AG04449 (cell line): ENCODE measurements at places on chromosomes 3 and 15.

DNA sequence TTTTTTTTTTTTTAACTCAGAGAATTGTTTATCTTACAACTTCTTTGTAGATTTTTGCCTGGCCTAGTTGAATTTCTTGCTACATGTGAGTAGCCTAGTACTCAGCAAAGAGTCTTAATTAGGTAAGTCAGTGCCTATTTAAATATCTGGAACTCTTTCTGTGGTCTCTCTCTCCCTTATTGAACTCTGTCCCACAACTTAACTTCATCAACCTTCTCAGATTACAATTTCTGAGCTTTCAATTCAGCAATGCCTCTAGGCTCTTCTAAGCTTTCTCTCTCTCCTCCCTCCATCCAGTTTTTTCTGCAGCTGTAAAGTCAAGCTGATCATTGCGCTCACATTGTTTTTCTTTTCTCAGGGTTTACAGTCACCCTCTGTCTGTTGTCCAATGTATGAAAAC lies 517.6 kb upstream of the ROBO1 start:
- DNase-seq: no peak

DNA sequence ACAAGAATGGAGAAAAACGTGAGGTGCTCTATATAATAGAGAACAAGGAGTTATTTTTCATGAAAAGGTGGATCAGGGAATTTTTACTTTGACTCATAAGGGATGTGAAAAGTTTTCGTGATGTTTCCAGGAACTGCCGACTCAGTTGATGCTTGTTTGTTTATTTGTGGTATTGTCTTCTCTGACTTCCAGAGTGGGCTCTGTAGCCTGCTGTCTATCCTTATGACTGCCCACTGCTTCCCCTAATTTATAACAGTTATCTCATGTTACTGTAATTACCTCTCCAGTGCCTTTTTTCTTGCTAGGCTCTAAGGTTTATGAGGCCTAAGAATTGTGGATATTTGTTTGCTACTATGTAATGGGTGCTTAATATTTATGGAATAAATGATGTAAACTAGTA lies 12.3 kb downstream of the ARL13B start:
- no peak for DNase-seq

DNA sequence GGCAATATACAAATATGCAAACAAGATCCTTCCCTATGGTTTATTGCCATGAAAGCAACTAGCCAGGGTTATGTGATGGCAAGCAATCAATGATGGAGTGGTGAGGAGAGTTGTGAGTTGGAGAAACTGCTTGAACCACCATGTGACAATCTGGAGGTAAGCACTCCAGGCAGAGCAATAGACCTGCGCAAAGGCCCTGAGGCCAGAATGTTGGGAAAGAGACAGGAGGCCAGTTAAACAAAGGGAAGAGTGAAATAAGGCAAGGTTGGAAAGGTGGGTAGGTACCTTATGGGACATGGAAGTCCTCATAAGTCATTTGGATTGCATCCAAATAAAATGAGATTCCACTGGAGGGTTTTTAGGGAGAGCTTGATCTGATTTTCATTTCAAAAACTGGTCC lies 80.0 kb upstream of the WNT5A start:
- no peak for DNase-seq

GRCh38 chr15:63605036-63605435 lies 7.8 kb downstream of the FBXL22 start:
- no peak for DNase-seq

GRCh38 chr15:27683121-27683520 lies 416.0 kb downstream of the OCA2 start:
- no peak for DNase-seq

- DNase-seq: no peak
Measured at GRCh38 chr3:190586631-190587011, 72.7 kb downstream of the IL1RAP start.

GRCh38 chr15:63492541-63493077 lies 11.8 kb upstream of the USP3 start:
- no peak for DNase-seq

GRCh38 chr3:168273917-168274316 lies 178.2 kb upstream of the GOLIM4 start:
- DNase-seq: no peak

GRCh38 chr3:140051019-140051957 lies 116.3 kb downstream of the CLSTN2 start:
- no peak for DNase-seq

- no peak for DNase-seq
Measured at GRCh38 chr15:46461416-46461815, 826.6 kb downstream of the SQOR start.

- DNase-seq: no peak
Measured at GRCh38 chr15:58527573-58528187, 95.9 kb downstream of the LIPC start.

- DNase-seq: no peak
Measured at GRCh38 chr3:9397906-9398699, 688 bp downstream of the SETD5 start.

DNA sequence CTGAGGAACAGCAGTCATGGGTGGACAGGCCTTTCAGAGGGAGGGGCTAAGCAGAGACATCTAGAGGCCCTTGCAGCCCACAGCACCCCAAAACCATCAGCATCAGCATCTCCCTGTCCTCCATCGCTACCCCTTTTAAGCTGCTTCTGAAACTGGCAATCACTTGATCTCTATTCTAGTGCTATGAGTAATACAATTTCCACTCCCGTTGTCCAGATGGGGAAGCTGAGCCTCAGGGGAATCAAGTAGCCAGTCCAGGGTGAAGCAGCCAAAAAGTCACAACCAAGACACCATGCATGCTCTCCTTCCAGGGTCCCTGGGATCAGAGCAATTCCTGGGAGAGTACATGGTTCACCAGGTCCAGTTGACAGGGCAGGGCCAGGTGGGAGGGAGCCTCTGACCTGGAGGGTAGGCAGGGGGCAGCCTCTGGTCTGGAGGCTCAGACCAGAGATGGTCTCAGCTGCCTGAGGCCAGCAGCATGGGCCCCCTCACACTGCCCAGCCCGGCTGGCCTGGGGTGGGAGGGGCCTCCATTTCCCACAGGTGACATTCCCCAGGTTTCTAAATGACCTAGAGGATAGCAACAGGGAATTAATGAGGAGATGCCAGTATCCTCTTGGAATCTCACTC lies 30.0 kb downstream of the KLHL25 start:
- DNase-seq: no peak

GRCh38 chr3:150469931-150470740 lies 62.0 kb downstream of the TSC22D2 start:
- no peak for DNase-seq

- no peak for DNase-seq
Measured at GRCh38 chr15:48242015-48242414, 35.9 kb downstream of the SLC12A1 start.

DNA sequence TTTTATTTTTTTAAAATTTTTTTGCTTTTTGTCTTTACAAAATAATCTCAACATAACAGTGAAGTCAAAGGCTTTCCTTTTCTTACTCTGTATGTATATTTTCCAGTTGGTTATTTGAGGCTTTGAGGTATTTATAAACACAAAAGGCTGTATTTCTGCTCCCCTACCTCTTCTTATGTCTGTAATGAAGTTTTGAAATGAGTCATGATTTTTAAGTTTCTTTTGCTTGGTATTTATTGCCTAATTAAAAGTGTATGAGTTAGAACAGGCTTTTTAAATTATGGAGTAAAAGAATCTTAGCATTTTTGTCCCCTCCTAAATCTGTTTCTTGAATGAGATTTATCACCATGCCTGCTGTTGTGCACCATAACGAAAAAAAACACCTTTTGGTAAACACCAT lies 66.0 kb downstream of the DCUN1D1 start:
- DNase-seq: no peak

DNA sequence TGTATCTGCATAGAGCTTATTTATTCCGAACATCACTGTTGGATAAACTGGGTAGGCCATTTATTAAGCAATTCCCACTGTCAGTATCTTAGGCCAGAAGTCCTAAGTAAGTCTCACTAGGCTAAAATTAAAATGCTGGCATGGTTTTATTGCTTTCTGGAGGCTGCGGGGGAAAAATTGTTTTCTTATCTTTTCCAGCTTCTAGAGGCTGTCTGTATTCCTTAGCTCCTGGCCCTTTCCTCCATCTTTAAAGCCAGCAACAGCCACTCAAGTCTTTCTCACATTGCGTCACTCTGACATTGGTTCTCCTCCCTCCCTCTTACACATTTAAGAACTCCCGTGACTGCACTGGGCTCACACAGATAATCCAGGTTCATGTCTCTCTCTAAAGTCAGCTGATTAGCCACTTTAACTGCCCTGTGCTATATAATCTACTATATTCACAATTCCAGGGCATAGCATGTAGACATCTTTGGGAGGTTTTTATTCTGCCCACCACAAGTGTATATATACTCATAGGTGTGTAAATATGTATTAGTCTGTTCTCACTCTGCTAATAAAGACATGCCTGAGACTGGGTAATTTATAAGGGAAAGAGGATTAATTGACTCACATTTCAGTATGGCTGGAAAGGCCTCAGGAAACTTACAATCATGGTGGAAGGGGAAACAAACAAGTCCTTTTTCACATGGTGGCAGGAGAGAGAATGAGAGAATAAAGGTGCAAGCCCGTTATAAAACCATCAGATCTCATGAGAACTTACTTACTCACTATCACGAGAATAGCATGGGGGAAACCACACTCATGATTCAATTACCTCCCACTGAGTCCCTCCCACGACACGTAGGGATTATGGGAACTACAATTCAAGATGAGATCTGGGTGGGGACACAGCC lies 113.5 kb upstream of the SLC7A14 start:
- no peak for DNase-seq
